ENCODE measurements at places on chromosomes 13 and 19.

GRCh38 chr13:42969565-42970172 lies 22.4 kb downstream of the EPSTI1 start:
- DNase-seq = peak; percentile 85

- DNase-seq = no peak
These were observed 7.7 kb upstream of the FGF9 start for GRCh38 chr13:21663197-21663596.

GRCh38 chr19:53809518-53810186 lies 14.5 kb downstream of the NLRP12 start:
- no peak for DNase-seq

- no peak for DNase-seq
These were observed 539.7 kb downstream of the RFC3 start for GRCh38 chr13:34357435-34358232.

DNA sequence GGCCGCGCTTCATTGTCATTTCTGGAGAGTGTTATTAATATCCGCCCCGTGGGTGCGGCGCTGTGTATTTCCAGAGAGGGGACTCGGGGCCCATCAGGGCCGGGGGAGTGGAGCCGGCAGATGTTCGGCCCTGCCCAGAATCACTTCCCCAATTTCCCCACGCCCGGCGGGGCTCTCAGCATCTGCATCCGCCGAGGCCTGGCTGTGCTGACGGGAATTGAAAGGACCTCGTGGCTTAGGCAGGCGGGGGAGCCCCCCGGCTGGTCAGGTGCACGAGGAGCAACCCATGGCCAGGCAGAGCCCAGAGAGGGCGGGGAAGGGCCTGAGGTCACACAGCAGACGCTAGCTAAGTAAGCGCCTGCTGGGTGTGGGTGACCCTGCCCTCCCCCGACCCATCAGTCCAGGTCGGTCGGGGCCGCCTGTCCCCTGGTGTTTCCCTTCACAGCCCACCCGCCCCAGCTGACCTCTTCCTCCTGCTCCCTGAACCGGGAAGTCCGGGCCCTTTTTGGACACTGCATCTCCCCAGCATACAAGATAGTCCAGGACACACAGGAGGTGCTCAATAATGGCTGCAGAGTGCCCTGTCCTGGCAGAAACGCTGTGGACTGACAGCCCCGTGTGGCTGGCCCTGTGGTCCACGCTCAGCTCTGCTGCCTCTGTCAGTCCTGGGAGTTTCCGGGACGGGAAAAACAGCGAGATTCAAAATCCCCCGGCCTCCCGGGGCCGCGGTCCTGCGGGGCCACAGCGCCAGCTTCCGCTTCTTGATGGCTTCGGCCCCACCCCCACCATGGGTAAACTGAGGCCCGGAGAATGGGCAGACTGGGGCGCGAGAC lies 22.1 kb downstream of the ARID3A start:
- DNase-seq = peak; percentile 64

DNA sequence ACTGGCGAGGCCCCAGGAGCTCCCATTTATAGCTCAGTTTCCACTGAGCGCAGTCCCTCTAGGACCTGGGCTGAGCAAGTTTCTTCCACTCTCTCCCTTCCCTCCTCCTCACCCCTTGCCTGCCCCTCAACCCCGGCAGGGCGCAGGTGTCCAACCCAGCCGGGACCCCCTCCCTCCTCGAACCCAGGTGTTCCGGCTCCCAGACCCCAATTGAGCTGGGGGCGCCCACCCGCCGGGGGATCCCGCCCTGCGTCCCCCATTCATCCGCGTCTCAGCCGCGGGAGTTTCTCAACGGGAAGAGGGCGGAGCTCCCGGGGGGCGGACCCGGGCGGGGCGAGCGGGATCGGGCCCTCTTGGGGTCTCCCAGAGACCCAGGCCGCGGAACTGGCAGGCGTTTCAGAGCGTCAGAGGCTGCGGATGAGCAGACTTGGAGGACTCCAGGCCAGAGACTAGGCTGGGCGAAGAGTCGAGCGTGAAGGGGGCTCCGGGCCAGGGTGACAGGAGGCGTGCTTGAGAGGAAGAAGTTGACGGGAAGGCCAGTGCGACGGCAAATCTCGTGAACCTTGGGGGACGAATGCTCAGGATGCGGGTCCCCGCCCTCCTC lies at the start of gene KIRREL2:
TSS of gene KIRREL2 (plus strand) at position 366 of the 604 bp plus-strand sequence. CDS start at position 575, 209 bp downstream.
- DNase-seq = no peak

DNA sequence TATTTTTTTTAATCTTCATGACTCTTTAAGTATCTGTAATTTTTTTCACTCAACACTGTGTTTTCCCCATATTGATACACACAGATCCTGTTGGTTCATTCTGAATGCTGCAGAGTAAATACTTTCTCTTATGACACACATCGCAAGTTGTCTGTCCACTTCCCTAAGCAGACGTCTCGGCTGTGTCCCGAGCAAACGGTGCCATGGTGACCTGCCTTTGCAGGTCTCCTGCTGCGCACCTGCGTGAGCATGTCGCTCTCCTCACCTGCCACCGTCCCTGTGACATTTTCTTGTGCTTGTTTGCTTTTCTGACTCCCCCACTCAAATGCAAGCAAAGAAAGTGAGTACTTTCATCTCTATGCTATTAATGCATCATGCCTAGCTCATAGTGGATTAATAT lies 57.8 kb downstream of the CCDC70 start:
- no peak for DNase-seq

GRCh38 chr13:112892426-112893206 lies 76.4 kb upstream of the MCF2L start:
- DNase-seq = peak; percentile 79

GRCh38 chr13:110702591-110703526 lies 3.1 kb downstream of the CARS2 start:
- no peak for DNase-seq

DNA sequence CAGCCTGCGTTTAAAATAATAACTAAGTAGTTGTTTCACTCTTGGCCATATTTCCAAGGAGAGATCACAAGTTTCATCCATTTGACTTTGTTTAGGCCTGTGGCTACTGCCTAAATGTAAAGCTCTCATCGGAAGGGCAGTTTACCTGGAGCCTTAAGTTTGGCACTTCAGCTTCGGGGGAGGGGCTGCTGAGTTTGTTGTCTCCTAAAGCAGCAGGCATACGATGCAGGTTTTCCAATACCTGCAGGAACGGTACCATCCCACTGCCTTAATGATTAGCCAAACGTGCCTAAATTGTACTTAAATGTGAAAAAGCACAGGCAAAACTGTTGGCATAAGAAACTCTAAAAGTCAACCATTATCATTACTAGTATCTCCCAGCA lies 63.1 kb downstream of the CRYL1 start:
- no peak for DNase-seq

- DNase-seq = peak; percentile 89
These were observed at the start of gene TRIP10 for GRCh38 chr19:6739390-6739882. Gene TRIP10, plus strand, starts transcription at chr19:6739680. Its CDS starts 82 bp downstream, at chr19:6739762.

DNA sequence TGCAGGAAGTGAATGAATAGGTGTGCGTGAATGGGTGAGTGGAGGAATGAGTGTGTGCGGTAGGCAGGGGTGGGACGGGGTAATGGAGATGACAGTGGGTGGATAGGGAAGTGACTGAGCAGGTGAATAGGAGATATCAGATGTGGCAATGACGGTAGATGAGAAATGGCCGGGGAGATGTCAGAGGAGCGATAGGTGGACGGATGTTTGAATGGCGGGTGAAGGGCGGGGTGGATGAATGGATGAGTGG lies 1.5 kb downstream of the TTC9B start:
- DNase-seq = no peak

DNA sequence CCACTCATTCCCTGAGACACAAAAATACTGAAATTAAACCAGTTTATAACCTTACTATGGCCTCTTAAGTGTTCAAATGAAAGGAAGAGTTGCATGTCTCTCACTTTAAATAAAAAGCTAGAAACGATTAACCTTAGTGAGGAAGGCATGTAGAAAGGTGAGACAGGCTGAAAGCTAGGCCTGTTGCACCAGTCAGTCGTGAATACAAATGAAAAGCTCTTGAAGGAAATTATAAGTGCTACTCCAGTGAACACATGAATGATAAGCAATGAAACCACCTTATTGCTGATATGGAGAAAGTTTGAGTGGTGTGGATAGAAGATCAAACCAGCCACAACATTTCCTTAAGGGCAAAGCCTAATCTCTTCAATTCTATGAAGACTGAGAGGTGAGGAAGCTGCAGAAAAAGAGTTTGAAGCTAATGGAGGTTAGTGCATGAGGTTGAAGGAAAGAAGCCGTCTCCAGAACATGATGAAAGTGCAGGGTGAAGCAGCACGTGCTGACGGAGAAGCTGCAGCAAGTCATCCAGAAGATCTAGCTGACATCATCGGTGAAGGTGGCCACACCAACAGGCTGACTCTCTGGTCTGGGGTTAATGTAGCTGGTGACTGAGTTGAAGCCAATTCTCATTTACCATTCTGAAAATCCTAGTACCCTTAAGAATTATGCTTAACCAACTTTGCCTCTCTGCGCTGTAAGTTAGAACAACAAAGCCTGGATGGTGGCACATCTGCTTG lies 94.5 kb upstream of the TEX29 start:
- DNase-seq = no peak

- no peak for DNase-seq
These were observed 78.0 kb downstream of the ATP11A start for GRCh38 chr13:112767506-112768471.

- no peak for DNase-seq
These were observed 15.2 kb downstream of the SAE1 start for GRCh38 chr19:47145639-47146486.

GRCh38 chr19:1825909-1826556 lies 14.0 kb upstream of the ATP8B3 start:
- peak; percentile 80 for DNase-seq

DNA sequence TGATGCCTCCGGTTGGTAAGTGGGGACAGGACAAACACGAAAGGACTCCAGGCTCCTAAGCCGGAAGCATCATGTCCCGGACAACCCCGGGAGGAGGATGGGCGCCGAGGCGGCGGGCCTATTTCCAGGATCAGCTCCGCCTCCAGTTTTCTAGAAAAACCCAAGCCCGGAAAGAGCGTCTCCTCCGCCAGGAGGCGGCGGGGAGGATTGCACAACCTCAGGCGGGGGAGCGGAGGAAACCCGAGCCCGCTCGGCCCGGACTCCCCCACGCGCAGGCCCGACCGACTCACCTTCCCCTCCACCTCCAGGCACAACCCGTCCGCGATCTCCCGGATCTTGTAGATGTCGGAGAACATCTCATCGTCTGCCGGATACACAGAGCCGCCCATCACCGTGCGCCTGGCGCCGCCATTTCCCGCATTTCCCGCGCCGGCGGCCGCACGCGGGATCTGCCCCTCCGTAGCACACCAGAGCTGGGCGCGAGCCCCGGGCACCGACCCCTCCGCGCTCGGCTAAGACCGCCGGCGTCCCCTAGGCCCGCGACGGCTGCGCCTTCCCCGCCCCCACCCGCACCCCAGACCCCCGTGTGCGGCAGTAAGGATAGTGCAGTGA lies 455 bp downstream of the TPT1 start:
- DNase-seq = peak; percentile 92

- no peak for DNase-seq
These were observed 65.7 kb downstream of the SLITRK5 start for GRCh38 chr13:87736849-87737385.

DNA sequence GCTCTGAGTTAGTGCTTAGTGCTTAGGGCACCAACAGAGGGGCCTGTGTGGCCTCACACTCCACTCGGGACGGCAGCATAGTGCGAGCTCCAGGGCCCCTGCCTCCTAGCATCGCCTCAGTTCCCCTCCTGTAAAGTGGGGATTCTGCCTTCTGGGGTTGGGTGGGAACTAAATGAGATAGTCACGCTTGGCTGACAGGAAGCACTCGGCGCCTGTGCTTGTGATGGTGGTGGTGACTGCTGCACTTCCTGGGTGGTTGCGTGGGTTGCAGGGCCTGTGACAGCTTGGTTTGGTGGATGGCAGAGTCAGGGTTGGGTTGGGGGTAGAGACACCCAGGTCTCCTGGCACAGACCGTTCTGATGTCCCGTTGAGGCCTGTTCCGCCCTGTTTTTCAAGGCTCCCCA lies 7.7 kb downstream of the PLEKHF1 start:
- no peak for DNase-seq

- DNase-seq = no peak
These were observed 58.2 kb downstream of the POLR1D start for GRCh38 chr13:27679896-27680295.

DNA sequence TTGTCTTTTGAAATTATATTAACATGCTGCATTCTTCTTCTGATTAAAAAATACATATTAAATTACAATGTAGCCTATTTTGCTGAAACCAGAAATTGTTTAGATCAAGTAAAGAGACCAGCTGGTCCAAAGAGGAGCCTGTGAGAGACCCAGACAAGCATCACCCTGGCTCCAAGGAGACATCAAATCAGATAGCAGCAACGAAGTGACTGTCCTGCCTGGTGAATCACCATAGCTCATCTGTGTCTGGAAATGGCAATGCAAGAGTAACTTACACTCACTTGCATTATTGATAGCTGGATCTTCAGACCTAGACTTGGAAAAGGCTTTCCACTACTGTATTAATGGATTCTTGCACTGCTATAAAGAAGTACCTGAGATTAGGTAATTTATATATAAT lies 169.1 kb downstream of the KCTD12 start:
- no peak for DNase-seq

GRCh38 chr13:33137721-33138120 lies 121.5 kb downstream of the KL start:
- no peak for DNase-seq

GRCh38 chr19:11364296-11364904 lies 9.2 kb downstream of the PLPPR2 start:
- no peak for DNase-seq

DNA sequence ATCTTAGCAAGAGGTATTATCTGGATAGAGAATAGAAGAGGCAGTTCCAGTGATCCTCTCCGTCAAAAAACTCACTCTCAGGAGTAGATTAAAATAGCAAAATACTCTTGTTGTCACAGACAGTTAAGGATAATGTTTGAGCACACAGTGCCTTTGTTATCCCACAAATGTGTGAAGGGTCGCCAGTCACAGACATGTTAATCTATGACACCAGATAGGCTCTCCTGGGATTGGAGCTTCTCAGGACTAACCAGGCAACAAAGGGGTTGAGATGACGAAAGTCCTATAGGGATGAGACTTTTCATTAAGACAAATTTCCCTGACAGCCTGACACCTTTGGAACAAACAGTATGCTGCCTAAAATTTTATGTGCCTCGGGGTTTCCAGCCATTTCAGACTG lies 1947.1 kb downstream of the OLFM4 start:
- no peak for DNase-seq

DNA sequence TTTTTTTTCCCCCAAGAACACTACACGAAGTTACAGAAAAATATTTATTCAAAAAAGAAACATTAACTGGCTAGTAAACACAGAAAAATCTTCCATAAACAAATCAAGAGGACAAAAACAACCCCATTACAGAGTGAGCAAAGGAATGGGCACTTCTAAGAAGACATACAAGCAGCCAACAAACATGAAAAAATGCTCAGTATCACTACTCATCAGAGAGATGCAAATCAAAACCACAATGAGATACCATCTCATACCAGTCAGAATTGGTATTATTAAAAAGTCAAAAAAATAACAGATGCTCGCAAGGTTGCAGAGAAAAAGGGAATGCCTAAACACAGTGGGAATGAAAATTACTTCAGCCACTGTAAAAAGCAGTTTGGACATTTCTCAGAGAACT lies 131.7 kb downstream of the UGGT2 start:
- no peak for DNase-seq
